NCI-H2029 (cell line): ENCODE measurements at places on chromosomes 4 and X.

DNA sequence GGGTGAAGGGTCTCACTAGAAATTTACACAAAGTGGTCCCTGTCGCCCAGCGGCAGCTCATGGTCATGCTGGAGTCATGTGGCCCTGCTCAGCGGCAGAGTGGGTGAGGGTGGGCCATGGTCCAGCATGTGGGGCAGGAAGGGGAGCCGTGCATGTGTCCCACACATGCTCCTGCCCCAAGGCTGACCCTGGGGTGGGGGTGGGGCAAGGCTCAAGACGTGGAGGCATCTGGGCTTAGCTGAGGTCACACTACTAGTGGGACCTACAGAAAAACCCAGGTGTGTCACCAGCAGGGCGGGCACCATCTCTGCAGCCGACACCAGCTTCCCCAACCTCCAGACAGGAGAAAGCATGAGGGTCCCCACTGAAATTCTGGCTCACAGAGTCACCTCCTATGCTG lies 42.4 kb downstream of the EVC start:
- DNase-seq: no peak

- no peak for DNase-seq
Observed at GRCh38 chr4:124703154-124703553, 9.4 kb downstream of the ANKRD50 start.

DNA sequence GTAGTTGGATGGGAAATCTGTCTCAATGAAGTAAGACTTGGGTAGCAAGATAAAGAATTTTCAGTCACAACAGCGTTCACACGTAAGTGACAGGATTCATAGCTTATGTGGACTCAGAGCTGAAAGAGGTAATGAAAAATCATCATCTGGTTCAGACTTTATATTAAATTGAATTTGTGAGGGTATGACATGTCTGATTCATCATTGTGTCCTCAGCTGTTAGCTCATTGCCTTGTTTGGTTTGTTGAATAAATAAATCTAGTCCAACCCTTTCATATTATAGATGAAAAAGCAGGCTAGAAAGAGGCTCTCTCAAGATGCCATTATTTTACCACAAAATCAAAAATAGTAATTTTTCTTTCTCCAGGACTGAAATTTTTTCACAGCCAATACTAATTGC lies 2.7 kb upstream of the CYSLTR1 start:
- DNase-seq: no peak

DNA sequence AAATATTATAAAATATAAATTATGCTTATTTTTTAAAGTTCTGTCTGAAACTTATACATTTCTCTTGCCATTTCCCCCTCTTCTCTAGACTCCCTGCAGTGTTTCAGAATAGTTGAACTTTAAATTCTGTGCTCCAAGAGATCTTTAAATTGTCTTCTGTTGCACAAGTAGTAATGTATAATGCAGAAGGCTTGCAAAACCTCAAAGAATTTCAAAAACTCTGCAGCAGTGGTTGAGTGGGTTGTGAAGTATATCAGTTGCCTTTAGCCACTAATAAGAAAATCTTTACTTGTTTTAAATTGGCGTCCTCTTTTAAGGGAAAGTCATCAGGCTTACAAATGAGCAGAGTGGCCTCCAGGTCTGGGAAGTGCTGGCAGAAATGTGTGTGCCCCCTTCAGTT lies 1153.3 kb upstream of the PABPC4L start:
- DNase-seq: no peak

- DNase-seq: no peak
Observed at GRCh38 chrX:108186811-108187210, 95.2 kb downstream of the ATG4A start.

DNA sequence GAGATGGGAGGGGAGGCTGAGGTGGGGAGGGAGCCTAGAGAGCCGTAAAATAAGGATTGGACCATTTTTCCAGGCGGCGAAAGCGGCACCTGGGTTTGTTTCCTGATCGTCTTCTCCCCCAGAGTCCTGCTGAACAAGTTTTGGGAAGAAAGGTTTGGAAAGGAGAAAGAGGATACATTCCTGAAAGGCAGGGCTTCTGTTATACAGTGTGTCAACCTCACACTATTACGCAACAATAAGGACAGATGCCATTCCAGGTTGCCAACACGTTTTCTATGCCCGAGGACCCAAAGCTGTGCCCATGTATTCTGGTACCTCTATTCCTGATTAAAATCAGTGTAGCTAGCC lies 658 bp downstream of the SCOC start:
- no peak for DNase-seq

- peak; percentile 60 for DNase-seq
Observed at GRCh38 chr4:54946741-54947140, 178.7 kb downstream of the KDR start.

GRCh38 chrX:153565996-153566580 lies 32.9 kb downstream of the CCNQ start:
- no peak for DNase-seq

GRCh38 chr4:102734116-102734515 lies 26.7 kb downstream of the MANBA start:
- DNase-seq: no peak
